ENCODE measurements at places on chromosomes 16 and 17.

- no peak for DNase-seq
Observed at GRCh38 chr16:727291-727977, 528 bp downstream of the HAGHL start.

DNA sequence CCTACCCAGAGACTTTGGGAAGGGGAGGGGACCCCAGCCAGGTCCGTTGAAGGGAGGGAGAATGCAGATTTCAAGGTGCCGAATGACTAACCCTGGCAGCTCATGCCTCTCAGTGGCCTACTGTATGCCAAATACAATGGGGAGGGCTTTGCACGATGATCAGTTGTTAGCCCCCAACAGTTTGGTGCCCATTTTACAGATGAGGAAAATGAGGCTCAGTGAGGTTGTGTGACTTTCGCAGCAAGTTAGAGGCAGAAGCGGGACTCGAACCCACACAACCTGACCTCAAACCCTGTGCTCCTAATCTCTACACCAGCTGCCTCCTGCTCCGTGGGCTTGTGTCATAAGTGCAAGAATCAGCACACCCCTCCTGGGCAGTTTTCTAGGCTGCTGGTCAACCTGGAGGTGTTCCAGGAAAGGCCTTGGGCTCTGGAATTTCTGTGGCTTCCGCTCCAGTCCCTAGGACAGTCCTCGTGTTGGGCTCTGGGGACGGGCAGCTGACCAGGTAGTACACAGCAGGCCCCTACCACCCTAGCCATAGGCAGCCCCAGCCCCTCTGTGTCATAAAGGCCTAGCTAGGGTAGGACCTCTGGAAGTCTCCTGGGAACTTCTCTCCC is 11.9 kb upstream of the NAGPA start:
- no peak for DNase-seq

DNA sequence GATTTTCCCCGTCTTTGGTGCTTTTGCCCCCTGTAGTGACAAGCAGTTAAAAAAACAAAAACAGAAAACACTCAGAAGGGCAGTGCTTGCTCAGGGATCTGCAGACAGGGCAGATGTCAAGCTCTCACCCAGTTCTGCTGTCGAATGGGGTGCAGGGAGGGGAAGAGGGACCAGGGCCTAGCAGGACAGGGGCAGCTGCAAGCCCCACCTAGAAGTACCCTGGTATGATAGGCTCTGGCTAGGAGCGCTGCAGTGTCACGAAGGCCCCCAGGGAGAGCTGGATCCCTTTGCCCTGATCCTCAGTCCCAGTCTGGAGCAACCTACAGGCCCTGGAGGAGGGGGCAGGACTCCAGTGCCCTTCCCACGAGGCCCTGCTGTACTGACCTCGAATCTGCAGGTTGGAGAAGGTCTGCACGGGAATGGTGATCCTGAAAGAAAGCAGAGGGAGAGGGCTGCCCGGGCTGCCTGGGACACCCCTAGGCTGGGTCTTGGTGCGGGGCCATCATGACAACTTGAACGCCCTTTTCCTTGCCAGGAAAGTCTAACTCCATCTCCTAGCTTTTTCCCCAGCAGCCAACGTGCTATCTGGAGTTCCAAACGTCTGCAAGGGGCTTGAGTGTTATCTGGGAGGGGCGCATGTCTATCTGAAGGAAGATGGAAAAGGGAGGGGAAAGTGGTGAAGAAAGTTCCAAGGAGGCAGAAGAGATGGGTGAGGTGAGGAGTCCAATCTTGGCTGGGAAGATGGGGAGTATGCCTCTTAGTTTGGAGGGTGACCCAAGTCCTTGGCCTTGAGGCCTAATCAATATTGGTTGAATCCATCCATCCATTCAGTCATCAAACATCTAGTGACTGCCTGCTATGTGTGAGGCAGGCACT is 4.8 kb downstream of the GFAP start:
- no peak for DNase-seq

- no peak for DNase-seq
Observed at GRCh38 chr16:2296661-2297505, 29.0 kb upstream of the RNPS1 start.

- no peak for DNase-seq
Observed at GRCh38 chr17:49576088-49576916, 631 bp downstream of the NXPH3 start.

DNA sequence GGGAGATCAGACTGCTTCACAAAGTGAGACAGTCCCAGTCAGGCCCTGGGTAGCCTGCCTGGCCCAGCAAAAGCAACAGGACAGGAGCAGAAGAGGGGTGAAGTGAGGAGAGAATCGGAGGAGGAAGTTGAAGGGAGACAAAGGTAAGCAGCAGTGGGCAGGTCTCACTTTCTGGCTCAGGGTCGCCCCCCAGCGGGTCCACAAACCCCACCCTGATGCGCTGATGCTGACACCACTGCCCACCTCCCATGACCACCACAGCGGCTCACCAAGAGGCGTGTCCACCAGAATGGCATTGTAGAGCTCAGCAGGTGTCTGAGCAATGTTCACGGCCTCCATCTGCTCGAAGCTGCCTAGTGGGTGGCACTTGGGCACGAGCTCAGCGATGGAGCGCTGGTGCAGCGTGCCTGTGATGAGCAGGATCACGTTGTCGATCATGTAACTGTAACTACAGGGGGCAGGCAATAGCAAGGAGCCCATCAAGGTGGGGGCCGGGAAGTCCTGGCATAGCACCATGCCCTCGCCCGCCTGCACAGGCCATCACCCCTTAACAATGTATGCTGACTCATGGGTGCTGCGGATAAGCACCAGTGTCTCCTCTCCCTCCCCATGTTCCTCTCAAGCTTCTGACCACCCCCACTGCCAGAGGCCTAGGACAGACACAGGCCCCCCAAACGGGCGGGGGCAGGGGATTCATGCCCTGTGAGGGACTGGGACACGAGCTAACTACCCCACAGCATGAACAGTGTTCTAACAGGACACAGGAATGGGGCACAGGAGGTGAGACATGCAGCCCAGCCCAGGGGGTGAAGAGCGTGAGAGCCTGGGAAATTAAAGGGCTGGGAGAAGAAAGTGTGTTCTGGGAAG is 13.6 kb downstream of the HSD11B2 start:
- no peak for DNase-seq

DNA sequence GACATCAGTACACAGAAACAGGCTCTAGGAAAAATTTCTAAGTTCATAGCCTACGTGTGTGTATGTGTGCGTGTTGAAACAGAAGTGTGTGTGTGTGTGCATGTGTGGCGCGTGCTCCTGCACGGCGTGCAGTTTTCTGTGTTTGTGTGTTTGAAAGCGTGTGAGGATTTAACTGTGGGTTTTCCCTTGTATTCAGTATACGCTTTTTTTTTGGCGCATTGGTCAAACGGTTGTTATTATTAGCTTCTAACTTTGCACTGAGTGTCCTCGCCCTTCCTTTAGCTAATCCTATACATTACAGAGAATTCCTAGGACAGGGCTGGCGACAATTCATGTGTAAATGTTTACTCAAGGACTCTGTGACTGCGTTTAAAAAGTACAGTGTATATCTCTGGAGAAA is 23.0 kb downstream of the TMC6 start:
- DNase-seq: no peak

- no peak for DNase-seq
Observed at GRCh38 chr17:72409405-72410002, 288.7 kb downstream of the SOX9 start.

DNA sequence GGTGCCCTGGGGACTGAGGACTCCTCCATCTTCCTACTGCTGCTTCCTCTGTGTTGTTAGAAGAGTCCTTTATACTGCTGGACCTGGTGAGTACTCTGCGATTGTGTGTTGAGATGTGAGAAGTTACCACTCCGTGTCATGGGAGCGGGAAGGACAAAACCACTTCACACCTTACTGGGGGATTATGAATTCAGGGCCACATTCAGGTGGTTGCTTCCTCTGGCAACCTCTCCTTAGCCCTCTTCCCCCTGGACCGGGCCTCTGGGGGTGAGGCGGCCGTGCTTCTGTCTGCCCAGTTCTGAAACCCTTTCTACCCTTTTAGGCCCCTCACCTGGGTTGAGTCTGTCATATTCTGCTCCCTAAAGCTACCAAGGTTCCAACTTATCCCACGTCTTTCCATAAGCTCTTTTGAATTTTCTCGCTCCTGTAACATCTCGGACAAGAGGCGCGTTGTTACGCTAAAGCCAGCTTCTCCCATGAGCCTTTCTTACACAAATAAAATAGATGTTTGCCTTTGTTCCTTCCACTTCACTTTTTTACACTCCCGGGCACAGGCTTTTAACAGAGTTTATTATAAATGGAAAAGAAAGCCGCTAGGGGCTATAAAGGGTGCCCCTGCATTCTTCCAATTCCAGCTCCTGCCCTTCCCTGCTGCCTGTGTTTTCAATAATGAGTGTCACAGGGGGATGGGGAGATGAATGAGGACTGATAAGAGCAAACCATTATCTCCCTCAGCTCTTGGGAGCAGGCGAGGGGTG is 20.7 kb upstream of the CDH13 start:
- DNase-seq: no peak
